ENCODE measurements at places on chromosomes 5 and 9. TPM values are rescaled to one million over a fixed set of nuclear protein-coding genes. Genes with fewer than 3 reads are reported as not detected.
A peak's percentile ranks its signal among the peaks of the same experiment; 100 is the strongest.

- H3K4me1 ChIP-seq: no peaks in the 10 kb centered on the region
- no peaks in the 10 kb centered on the region for H3K36me3 ChIP-seq
- peaks cover 5% of the 10 kb centered on the region for H3K27me3 ChIP-seq
Measured at GRCh38 chr5:158463938-158464337, 605.0 kb upstream of the CLINT1 start.

GRCh38 chr5:113824307-113824706 is 310.8 kb downstream of the YTHDC2 start:
- no peak overlapping the region for H3K27ac ChIP-seq
- no peak for DNase-seq
- H3K4me1 ChIP-seq: no peaks in the 10 kb centered on the region
- no peaks in the 10 kb centered on the region for H3K36me3 ChIP-seq
- no peak overlapping the region for H3K4me3 ChIP-seq

DNA sequence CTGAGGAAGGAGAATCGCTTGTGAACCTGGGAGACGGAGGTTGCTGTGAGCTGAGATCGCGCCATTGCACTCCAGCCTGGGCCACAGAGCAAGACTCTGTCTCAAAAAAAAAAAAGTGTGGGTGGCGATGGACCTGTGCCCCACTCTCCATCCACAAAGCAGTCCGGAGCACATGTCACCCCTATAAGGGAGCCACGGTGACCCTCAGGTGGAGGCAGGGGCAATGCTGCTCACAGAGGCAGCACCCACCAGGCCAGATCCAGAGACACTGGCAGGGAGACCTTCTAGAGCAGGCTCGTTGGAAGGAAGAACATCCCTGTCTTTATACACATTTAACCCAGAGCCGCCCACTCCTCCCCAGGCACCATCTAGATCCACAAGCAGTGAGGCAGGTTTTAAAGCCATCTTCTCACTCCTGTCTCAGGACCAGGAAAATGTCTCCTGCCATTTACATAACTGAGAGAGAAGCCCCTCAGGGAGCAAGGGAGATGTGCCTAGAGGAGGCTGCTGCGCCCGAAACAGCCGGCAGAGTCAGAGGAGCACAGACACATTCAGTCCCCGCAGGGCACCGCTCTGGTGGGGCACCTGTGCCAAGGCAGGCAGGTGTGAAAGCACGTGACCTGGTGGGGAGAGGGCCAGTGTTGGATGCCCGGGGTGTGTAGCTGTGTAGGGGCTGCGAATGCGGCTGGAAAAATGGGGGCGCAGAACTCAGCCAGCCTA is 31.6 kb upstream of the ADAMTS2 start:
- no peaks in the 10 kb centered on the region for H3K4me1 ChIP-seq
- no peak overlapping the region for H3K27ac ChIP-seq
- peak; percentile 17 for DNase-seq
- no peaks in the 10 kb centered on the region for H3K27me3 ChIP-seq
- no peaks in the 10 kb centered on the region for H3K36me3 ChIP-seq

SMIM33 gene
- polyA plus RNA-seq: not detected

PCDHA11 gene
- not detected for polyA plus RNA-seq

TERT gene
- polyA plus RNA-seq: 1.8 TPM

Measured in SK-N-SH (cell line).